ENCODE measurements at places on chromosomes 3 and 15.

DNA sequence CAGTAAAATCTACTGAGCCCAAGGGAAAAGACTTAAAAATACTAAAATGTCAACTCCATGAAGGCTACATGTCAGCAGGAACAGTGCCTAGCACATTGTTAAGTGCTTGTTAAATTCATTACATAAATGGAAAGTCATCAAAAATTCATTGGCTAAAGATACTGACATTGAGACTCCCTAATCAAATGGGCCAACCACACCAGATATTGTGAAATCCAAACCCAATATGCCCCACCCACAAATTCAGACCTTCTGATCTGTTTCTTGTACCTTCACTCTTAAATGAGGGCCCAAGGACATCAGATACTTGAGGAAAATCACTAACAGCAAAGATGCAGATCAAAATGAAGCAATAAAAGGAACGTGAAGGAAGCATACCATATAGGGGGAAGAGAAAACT, 20.7 kb downstream of the MRPS22 start:
- no peak for DNase-seq

DNA sequence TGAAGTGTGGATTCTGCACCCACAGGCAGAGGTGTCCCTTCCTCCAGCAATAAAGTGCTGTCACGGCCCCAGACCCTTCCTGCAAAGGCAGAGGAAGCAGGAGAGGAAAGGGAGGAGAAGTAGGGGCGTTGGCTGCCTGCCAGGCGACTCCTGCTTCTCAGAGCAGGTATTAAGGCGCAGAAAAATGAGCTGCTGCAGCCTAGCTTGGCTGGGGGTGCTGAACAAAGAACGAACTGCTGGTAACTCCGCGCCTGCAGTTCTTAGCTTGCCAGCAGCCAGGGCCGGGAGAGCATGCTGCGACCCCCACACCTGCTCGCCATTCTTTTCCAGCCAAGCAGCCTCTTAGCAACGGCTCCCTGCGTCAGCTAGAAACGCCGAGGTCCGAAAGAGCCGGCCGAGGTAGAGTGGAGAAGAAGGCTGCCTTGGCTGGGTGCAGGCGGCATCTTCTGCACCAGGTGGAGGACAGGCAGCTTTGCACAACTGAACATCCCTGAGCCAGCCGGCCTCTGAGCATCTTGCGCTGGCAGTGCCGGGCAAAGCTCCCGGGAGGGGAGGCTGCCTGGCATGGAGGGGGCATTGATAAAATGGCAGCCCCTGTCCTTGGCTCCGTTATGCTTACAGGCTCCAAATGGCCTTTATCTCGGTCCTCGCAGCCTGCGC, 296.0 kb downstream of the MEX3B start:
- no peak for DNase-seq

GRCh38 chr3:64303401-64303800, 78.1 kb upstream of the PRICKLE2 start:
- no peak for DNase-seq

GRCh38 chr3:42020684-42021307, 58.9 kb upstream of the ULK4 start:
- DNase-seq, result no peak

DNA sequence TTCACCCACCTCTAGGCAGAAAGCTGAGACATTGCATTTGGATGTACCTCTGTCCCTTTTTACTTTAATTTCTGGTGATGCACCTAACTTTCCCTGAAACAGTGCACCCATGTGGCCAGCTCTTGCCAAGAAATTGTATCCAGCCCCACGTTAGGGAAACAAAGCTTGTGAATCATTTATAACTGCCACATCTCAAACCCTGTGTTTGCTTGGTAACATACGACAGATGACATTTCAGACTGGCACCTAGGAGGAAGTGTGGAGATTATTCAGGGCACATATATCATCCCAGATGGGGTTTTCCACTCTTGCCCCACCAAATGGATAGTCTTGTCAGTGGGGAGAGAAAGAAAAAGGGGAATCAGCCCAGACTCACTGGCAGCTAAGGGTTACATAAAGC, 2.1 kb downstream of the CYB561D2 start:
- DNase-seq, result no peak

DNA sequence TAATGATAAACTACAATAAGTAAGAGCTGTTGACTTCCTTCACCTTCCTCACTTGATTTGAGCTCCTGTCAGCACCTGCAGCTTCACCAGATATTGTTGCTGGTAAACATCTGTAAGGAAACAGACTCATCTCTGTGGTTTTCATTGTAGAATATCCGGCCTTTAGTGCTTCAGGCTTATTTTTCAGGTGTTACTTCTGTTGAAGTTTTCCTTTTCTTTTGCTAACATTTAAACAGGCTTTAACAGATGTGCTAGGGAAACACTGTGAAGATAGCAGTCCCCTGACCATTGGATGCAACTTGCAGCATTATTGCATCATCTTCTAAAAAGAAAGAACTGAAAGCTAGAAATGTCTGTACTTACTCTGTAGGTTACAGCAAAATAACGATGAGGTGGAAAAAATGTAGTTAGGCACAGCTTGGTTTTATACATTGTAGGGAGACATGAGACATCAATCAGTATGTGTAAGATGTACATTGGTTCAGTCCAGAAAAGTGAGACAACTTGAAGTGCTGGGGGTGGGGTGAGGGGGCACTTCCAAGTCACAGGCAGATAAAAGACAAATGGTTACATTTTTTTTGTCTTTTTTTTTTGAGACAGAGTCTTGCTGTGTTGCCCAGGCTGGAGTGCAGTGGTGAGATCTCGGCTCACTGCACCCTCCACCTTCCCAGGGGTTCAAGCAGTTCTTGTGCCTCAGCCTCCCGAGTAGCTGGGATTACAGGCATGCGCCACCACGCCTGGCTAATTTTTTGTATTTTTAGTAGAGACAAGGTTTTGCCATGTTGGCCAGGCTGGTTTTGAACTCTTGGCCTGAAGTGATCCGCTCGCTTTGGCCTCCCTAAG, 10.2 kb downstream of the EDEM1 start:
- DNase-seq, result peak; percentile 42

DNA sequence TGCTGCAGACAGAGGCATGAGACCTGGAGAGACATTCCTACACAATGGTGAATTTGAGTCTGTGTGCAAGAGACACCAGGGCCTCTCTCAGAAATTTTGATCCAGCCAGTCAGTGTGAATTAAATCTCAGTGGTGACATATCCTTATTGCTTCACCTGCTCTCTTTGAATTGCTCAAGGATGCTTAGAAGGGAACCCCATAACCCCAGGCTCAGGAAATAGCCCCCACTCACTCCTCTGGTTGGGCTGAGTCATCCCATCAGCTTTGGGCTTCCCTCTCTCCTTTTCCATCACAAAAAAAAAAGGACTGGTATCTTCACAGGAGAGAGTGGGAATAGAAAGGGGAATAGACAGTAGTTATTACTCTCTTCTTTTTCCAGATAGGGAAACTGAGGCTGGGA, 33.0 kb upstream of the LARS2 start:
- DNase-seq, result no peak

DNA sequence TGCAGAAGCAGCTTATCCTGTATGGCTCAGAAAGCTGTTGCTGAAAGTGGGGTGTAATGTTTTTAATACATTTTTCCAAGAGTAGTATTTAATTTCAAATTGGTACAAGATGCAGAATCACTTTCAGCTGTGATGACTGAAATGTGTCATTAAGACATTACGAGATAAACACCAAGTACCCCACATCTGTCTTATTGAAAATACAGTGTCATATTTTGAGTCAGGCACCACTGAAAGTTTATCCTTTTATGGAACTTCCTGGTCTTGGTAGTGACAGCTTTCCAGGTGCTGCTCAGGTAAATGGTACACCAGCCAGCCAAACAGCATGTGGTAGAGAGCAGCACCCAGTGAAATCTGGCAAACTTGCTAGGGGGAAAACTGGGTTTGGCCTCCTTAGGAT, 16.9 kb downstream of the ASTE1 start:
- DNase-seq, result no peak

GRCh38 chr15:80620141-80620540, 75.0 kb upstream of the ABHD17C start:
- no peak for DNase-seq

GRCh38 chr3:73768524-73769308, 144.0 kb upstream of the PDZRN3 start:
- DNase-seq, result no peak

DNA sequence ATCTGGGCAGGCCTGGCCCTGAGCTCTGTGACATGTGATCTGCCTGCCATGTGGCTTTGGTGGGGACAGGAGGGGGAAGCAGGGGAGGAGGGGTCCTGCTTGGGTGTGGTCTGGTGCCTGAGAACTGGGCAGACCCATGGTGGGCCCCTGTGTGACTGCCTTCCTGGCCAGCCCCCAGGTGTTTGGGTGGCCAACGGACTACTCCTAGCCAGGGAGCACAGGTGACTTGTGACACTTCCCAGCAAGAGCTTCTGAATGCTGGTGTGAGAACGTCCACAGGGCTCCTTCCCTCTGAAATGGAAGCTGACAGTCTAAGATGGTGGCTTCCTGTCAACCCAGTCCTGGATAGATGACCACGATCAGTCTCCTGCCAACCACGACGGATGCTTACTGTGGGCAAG, 136.1 kb upstream of the MEF2A start:
- no peak for DNase-seq

- peak; percentile 40 for DNase-seq
Measured at GRCh38 chr15:68209735-68210408, 4.7 kb upstream of the CALML4 start.

- DNase-seq, result no peak
Measured at GRCh38 chr3:18870642-18871041, 277.7 kb upstream of the KCNH8 start.

DNA sequence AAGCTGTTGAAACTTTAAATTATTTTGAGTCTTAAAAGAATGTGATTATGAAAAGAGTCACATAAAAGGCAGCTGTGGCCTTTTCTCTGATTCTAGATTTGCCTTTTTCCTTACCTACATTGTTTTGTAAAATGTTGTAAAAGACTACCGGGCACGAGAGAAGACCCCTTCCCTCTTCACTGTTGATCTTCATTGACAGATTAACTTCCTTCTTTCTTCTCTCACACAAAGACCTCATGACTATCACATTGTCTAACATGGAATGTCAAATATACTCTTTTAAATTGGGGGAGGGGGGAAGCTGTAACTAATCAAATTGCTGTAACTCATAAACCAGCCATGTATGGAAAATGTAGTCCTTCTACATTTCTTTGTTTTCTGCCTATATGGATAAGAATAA, 68.3 kb downstream of the OCA2 start:
- no peak for DNase-seq

DNA sequence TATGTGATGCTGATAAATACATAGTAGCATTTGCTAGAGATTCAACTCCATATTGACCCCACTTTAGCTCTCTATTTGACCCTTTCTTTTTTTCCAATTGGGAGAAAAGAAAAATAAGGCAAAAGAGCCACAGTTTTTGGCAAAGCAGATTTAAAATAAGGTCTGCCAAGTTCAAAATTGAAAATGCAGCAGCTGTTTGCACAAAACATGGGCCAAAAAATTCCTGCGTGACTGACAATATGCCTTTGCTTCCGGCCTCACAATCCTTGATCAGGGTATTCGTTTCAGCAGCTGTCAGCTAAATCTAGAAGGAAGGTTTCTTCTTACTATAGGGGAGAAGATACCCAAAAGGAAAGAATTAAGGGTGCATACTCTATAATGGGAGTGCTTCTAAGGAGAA, 563.5 kb upstream of the CCDC54 start:
- no peak for DNase-seq

GRCh38 chr3:126755866-126756265, 51.8 kb downstream of the CHCHD6 start:
- DNase-seq, result no peak

DNA sequence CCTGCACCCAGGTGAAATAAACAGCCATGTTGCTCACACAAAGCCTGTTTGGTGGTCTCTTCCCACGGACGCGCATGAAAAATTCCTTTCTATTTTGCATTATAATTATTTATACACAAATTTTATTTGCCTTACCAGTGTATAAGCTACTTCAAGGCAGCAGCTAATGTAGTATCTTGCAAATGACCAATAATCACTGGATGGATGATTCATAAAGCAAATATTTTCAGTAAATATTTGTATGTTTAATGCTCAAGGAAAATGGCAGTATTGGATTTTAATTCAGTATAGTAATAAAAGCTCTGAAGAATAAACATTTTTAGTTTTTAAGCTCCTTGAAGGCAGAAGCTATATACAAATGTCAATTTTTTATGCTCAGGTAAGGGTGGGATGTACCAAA, 158.7 kb upstream of the NANOGP8 start:
- no peak for DNase-seq

GRCh38 chr15:42364529-42364928, 5.2 kb downstream of the CAPN3 start:
- no peak for DNase-seq

- no peak for DNase-seq
Measured at GRCh38 chr3:55752911-55753310, 265.8 kb upstream of the WNT5A start.

DNA sequence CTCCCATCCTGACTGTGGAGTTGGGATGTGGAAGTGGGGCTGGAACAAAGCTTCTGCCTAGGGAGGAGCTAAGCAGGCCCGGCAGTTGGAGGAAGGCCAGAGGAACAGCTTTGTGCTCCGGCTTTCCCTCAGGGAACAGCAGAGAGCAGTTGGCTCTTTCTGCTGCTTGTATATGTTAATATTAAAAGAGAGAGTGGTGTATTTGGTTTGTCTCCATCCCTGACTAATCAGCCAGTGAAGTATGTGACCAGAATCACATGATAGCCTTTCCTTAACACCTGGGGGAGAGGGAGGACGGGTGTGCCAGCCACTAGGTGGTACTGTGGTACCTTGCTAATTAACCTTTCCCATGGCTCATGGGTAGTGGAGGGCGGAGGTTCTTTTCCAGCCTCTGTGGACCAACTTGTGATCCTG, 10.0 kb downstream of the EIF2B5 start:
- DNase-seq, result peak; percentile 40

- no peak for DNase-seq
Measured at GRCh38 chr3:62873761-62874710, 1.2 kb downstream of the CADPS start.
